ENCODE measurements at places on chromosomes 13 and 19. TPM values are rescaled to one million over a fixed set of nuclear protein-coding genes. Genes with fewer than 3 reads are reported as not detected.

The CEACAM8 gene
- under 0.01 TPM for total RNA-seq

DNA sequence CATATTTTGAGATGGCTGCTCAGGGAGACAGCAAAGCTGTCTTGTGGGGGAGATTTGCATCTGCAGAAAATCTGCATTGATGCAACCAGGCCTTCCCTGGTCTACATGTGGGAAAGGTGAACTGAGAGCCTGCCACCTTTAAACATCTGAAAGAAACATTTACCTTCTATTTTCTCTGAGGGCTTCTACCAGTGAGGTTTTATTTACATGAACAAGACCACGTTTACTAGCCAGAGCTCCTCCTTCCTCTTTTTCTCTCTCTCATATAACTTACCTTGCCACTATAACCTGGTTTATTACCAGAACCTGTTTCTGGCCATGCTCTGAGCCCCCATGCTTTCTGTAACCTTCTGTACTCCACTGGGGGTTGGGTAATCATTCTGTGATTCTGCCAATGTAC is 14.4 kb upstream of the RUBCNL start:
- DNase-seq: no peak

- DNase-seq: no peak
Measured at GRCh38 chr19:14479975-14480699, 5.0 kb upstream of the PTGER1 start.

The AP1M2 gene
- 0.41 TPM for total RNA-seq

The C19orf73 gene
- 1.2 TPM for total RNA-seq

Data from frontal cortex (tissue), 4 donors.